ENCODE measurements at places on chromosomes 5 and 9.
A peak's percentile ranks its signal among the peaks of the same experiment; 100 is the strongest.

GRCh38 chr9:18068900-18069299 lies 405.1 kb upstream of the ADAMTSL1 start:
- DNase-seq = no peak

DNA sequence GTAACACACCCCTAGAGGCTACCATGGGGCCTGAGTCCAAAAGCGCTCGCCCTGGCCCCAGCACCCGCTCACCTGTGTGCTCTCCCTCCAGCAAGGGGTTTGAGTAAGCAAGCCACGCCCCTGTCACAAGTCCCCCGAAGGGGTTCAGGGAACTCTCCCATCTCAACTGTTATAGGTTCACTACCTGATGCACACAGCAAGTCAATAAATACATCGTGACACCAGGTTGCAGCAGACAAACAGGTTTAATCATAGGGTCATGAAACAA lies 8.4 kb upstream of the CREBRF start:
- DNase-seq = no peak

GRCh38 chr5:40494631-40495236 lies 185.0 kb upstream of the PTGER4 start:
- DNase-seq = no peak

DNA sequence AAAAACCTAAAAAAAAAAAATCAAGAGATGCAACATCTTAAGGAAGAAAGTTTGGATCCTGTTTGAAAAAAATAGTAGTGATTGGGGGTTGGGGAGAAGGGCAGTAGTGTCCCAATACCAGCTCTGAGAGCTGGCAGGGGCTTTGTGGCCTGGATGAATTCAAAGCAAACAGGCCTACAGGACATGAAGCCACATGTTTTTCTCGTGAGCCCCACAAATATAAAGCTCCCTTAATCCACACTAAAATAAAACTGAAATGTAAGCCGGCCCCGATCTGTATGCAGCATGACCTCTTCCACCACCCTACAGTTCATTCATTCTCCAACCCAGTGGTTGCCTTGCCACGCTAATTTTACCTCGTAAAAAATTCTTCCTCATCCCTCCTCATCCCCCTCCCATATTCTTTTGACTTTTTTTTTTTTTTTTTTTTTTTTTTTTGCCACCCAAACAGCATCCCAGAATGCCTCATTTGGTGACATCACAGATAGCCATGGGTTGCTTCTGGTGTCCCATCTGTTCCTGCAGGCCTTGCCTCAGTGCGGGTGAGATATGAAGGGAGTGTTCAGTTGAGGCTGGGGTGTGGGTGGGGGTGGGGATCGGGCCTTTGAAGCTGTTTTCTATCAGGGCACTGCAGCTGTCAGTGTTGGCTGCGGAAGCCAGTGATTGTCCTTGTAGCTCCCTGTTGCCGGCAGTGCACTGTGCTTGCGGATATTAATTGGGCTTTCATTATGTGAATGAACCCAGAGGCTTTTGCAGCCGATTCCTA lies 81.6 kb upstream of the NFIB start:
- no peak for DNase-seq

DNA sequence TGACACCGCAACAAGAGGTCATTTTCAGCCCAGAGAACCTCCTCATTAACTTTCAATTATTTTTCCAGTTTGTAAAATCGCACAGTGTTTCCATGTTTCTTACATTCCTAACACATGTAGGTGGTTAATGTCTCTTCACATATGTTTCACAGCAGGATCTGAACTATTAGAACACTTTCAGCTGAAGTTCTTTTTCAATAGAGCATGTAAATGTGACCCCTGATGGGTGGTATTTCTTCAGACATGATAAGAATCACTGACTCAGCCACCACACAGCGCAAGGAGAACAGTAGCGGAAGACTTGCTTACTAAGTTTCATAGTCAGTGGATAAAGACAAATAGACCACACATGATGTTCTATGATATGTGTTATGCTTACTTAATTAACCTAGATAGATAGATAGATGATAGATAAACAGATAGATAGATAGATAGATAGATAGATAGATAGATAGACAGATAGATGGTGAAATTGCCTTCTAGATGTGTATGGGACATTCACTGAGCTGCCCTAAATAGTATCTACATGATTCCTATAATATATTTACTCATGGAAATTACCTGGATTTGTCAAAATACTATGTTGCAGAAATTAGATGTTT lies 1992.1 kb upstream of the NUDT12 start:
- no peak for DNase-seq

DNA sequence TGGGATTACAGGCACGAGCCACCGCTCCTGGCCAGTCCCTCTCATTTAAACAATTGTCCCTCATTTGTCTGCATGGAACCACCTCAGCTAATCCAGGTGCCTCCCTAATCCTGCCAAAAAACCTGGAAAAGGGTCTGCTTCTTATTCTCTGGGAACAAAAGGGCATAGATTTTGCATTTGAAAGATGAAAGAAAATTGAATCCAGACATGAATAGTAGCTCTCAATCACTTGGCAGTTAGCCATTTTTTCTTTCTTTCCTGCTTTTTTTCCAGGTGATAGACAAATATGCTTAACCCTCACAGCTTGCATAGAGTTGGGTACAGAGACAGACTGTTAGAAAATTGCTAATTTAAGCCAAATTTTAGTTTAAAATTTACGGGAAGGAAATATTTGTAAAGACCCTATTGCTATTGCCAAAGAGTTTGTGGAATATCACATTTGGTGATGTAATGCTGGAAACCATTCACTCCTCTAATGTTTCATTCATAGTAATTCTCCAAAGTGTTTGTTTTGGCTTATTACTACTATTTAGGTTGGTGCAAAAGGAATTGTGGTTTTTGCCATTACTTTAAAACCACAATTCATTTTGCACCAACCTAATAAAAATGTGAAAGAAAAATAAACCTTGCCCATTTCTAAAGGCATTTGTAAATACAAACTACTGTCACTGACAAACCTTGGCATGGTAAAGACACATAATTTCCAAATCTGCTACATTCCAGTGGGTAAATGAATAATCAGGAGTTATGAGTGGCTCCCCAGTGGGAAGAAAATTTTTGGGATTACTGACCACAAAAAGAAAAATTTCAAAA lies 80.5 kb upstream of the JAK2 start:
- no peak for DNase-seq

DNA sequence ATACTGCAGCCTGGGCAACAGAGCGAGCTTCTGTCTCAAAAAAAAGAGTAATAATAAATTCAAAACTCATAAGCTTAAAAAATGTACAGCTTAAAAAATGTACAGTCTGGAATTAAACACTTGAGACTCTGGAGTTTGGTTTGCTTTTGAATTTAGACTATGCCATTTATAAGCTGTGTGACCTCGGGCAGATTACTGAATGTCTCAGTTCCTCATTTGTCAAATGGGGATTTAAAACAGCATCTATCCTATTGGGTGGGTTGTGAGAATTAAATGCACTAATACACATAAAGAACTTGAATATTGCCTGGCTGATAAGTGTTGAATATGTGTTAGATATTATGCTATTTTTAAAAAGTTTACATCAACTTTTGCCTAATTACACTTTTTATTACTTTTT lies 98.4 kb downstream of the SCAMP1 start:
- DNase-seq = no peak

DNA sequence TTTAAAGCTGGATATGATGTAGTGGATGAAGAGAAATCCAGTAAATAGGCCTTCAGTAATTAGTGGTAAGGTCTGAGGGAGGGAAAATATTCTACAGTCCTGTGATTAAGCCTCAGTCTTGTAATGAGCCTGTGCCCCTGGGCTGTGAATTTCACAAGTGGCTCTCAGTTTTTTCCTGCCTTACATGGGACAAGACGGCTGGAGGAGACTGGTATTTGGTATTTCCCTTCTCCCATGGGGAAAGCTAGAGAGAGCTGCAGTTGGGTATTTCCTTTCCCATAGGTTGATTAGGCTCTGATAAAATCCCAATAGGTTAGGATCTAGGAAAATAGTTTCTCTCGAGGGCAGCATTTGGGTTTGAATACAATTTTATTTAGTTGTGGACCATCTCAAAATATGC lies 62.2 kb upstream of the GNA14 start:
- no peak for DNase-seq

GRCh38 chr9:110270211-110270995 lies 14.1 kb upstream of the TXN start:
- DNase-seq = no peak

DNA sequence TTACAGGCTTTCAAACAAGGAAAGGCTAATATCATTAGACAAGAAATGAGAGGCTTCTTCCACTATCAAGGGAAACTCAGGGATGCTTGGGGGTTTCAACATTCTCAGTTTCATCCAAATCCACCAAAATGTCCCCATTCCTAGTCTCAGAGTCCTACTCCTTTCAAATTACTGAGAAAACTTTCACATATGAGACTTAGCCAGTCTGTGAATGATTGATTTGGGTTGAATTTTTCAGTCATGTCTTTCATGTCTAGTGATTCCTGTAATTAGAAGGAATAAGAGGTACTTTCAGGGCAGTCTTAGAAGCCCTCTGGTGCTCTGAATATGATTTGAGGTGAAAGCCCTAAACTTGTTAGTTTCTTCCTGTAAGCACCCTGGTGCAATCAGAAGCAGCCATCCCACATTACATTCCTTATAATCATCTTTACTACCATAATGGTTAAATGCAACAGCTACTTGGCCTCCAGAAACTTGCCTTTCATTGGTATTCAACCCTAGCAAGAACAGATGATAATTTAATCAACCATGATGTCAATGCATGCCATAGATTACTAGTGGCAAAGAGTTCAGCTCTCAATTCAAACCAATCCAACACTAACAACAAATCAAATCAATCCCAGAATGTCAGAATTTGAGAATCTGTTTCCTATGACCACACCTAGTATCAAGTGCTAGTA lies 50.7 kb upstream of the RIC1 start:
- DNase-seq = no peak

DNA sequence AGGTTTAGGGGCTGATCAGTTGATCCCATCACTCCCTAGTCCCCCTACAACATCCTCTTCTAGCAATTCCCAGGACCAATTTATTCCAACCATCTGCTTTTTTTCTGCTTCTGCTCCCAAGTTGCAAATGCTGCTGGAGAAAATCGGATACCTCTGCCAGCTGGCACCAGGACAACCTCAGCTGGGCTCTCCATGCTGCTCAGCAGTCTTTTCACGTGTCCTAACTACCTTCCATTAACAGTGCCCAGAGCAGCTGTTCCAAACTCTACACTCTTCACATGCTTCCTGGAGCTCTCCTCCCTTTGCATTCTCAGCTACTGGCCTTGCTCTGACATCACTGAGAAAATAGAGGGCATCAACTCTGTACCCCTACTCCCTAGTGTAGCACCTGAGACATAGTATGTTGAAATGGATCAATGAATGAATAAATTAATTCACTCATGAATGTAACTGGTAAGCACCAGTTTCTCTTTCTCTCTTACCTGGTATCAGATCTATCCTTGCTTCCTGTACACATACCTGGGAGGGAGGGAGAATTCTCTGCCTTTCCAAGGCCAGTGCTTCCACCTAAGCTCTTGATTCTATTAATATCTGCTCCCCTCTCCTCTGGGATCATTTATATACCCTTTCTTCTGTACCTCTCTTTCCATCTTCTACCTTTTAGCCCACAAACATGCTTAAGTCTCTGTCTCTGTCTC lies 191.0 kb downstream of the RAB3C start:
- DNase-seq = no peak

GRCh38 chr9:83313781-83314180 lies 224.4 kb downstream of the FRMD3 start:
- DNase-seq = no peak

GRCh38 chr9:75027187-75028107 lies 646 bp downstream of the CARNMT1 start:
- DNase-seq = peak; percentile 15

DNA sequence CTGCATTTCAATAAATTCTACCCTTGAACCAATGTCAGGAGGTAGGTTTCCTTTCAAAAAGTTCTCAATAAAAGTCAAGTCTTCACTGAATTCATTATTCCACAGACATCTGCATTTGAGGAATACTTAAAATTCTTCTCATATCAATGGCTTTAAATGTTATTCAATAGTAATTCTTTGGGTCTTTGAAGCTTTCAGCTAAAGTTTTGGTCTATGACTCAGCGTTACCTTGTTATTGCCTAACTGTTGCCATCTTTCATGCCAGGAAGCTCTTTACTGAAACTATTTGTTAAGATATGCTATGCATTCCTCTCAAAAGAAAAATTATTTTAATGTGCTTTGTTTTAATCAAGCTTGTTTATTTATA lies 170.5 kb downstream of the NNT start:
- DNase-seq = no peak

GRCh38 chr9:97633859-97634490 lies 354 bp downstream of the NCBP1 start:
- no peak for DNase-seq

DNA sequence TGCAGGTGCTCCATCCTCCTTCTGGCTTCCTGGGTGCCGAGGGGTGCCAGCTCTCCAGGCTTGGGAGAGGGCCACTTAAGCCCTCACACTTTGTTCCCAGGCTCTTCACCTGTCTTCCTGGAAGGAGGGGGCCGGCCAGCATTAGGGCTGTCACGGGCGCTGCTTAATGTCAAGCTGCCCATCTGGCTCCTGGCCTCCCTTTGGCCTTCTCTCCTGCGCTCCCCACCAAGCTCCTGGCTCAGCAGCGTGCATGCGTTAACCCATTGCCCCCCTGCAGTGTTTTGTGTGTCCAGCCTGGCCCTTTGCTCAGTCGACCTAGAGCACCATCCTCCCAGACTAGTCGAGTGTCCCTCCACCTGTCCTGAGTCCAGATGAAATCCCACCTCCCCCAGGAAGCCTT lies 21.3 kb downstream of the NTNG2 start:
- DNase-seq = no peak

GRCh38 chr5:169336242-169336641 lies 35.3 kb upstream of the SLIT3 start:
- DNase-seq = no peak

GRCh38 chr5:171371326-171371725 lies 16.3 kb upstream of the NPM1 start:
- no peak for DNase-seq

DNA sequence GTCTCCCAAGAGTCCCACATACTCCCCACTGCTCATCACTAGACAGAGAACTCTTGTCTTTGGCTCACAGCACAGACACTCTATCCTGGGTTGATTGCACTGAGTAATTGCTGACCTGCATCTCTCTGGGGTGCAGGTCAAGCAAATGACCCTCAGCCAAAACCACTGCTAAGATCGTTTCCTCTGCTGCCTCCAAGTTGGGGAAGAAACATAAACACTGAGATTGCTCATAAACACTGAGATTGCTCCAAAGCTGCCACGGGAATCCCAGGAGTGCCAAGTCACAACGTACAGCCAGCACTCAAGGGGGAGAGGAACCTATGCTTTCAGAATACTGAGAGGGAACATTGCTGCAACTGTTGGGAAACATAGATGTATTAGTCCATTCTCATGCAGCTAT lies 1402.1 kb upstream of the ACO1 start:
- no peak for DNase-seq
